Activated effector memory CD4-positive, alpha-beta T cell treated with Interleukin-2 at 50 U/mL for 16 hours (primary cell): ENCODE measurements at places on chromosomes 7 and 10.
A peak's percentile ranks its signal among the peaks of the same experiment; 100 is the strongest.

- no peak for DNase-seq
Measured at GRCh38 chr10:33265621-33266020, 68.8 kb downstream of the NRP1 start.

DNA sequence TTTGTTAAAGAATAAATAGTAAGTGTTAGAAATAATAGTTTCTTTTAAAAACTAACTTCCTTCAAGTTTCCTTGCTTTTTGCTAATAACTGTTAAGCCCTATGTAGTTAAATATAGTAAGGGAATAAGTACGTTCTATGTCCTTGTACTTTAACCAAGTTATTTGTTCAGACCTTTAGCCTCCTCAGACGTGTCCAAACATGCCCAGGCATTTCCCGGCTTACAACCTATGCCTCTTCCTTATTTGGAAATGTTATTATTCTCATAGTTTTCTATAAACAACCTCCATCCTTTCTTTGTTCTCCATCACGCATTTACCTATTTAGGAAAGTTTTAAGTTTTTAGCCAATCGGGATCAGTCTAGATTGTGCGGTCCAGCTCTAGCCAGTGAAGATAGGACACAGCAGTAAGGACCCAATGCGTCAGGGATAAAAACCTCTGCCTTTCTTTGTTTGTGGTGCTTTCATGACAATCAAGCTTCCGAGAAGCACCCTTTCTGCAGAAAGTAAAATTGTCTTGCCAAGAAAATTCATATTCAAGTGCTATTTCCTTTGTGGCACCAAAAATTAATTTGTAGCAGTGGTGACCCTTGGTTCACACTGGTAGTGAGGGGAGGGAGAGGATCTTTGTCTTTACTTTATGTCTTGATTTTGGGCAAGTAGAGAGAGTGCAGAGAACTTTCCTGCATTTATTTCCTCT, 851.3 kb upstream of the POM121L12 start:
- no peak for DNase-seq

- no peak for DNase-seq
Measured at GRCh38 chr7:4045450-4045849, 636.6 kb upstream of the FOXK1 start.

- peak; percentile 45 for DNase-seq
Measured at GRCh38 chr7:139635526-139636302, 112.2 kb downstream of the CLEC2L start.

DNA sequence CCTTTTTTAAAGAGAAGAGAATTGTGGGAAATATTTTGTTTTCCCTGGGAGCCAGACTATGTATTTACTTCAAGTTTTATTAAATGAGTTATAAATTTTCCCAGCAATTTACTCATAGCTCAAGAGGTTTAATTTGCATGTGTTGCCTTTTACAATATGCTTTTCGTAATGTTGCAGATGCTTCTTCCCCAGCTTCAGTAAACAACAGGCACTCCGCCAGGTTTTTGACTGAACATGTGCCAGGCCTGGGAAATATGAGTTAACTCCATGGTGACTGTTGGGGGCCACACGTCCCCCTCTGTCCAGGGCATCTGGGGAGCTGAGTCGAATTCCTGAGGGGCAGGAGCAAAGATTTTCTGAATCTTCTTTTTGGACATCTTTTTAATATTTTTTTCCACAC, 545.7 kb downstream of the LRMDA start:
- DNase-seq = no peak

- DNase-seq = no peak
Measured at GRCh38 chr10:120541984-120542383, 85.0 kb downstream of the PLPP4 start.

DNA sequence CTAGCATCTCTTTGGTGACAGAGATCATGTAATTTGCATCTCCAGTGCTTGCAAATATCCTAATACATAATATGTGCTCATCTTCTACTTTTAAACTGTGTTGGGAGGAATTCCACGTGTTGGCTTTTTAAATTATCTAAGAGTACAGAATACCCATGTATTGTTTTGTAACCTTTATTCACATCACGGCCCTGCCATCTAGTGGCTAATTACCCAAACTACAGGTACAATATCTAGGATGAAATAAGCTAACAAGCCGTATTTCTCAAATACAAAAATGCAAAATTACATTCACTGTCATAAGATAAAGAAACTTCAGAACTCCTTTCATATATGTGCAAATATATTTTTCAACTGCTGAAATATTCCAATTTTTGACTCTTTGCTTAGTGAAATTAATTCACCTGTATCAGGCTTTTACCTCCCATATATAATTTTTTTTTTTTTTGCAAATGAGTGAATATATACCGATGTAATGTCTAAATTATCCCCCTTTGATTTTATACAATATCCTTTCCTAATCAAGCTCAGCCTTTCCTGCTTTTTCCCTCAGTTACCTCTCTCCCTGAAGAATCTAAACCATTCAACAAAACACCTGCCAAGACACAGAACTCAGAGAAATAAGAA, 30.3 kb upstream of the LSM8 start:
- no peak for DNase-seq

DNA sequence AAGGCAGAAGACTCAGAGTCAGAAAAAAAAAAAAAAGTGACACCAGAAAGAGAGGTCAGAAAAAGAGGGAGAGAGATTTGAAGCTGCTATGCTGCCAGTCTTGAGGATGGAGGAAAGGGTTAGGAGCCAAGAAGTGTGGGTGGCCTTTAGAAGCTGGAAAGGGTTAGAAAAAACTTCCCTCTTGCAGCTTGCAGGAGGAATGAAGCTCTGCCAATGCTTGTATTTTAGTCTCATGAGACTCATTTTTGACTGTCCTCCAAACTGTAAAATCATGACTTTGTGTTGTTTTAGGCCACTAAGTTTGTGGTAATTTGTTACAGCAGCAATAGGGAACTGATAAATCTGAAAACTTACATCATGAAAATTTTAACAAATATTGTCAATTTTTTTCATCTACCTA, 127.7 kb upstream of the NOBOX start:
- no peak for DNase-seq

GRCh38 chr10:26214004-26214403, 2.6 kb upstream of the GAD2 start:
- DNase-seq = no peak

DNA sequence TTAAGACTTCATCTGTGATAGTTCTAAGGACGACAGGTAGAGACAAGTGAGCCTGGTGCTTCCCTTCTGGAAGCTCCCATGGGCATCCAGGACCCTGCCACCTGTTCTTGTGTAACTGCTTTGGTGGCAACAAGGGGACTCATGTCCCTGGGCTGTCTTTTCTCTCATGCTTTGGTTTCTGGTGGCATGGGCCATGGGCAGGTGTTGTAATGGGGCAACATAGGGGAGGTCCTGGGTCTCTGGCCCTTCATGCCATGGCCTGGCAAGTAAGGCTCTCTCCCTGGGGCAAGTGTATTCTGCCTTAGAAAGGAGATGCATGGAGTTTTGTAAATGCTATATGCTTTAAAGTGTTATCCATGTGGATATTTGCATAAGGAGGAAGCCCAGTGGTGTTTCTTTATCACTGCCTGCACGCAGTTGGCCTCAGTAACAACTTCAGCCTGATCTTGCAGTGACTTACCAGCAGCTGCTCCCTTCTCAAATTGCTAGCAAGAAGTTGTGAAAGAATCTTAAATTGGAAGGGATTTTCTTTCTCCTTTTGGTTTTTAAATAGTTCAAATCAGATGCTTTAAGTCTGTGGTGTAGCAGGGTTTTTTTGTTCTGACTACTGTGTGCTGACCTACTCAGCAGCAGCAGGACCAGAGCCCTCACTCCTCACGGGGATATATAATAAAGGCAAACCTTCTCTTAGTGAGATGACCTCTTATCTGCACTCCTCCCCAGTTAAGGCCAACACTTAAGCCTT, 39.9 kb downstream of the OGDH start:
- no peak for DNase-seq

- DNase-seq = no peak
Measured at GRCh38 chr10:93548376-93549071, 17.9 kb upstream of the FFAR4 start.

GRCh38 chr7:132199626-132200025, 376.6 kb downstream of the PLXNA4 start:
- DNase-seq = no peak

GRCh38 chr7:37128327-37129034, 320.2 kb downstream of the ELMO1 start:
- no peak for DNase-seq

DNA sequence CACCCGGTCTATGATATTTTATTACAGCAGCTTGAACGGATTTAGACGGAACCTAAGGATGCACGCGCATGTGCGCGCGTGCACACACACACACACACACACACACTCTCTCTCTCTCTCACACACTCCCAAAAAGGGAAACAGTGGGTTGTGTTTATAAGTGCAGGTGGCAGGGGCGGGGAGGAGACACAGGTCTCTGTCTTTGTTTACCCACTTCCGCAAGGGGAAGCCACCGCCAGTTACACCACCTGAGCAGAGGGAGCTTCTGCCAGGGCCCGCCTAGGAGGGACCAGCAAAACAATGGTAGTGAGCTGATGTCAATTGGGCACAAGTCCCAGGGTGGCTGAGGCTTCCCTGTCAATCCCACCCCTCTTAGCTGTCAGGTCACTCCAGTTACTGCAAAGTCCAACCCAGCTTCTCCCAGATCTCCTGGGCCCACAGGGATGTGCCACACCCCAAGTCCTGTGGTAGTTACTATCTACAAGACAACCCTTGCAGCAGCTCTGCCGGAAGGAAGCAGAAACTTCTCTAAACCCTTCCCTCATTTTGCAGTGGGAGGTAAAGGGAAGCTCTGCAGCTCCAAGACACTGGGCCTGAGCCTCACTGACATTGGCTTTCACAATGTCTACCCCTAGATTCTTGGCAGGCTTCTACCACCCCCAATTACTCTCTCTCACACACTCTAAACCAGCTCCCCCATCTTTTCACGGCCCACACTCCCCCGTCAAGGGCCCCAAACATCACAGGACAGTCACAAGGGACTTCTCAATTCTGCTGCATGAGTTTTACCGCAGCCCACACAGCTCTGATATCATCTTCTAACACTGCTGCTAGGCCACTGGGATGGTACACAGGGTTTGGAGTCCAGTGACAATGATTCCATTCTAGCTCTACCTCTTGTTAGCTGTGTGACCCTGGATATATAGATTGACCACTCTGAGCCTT, 17.6 kb downstream of the ANXA11 start:
- peak; percentile 81 for DNase-seq

DNA sequence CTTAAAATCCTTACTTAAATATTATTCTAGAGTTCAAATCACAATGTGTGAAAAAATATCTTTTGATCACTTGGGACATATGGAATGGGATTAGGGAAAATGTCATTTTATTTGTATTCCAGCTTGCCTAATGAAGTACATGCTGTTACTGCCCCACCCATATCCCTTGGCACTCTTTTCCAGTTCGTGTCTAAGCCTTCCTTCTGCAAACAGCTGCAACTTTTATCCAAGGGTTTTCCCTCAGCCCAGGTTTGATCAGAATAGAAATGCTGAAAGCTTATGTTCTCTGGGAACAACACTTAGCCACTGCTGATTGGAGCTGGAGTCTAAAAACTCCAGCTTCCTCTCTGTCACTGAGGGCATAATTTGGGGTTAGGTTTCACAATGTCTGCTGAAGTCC, 214.1 kb upstream of the FAM3C start:
- no peak for DNase-seq

DNA sequence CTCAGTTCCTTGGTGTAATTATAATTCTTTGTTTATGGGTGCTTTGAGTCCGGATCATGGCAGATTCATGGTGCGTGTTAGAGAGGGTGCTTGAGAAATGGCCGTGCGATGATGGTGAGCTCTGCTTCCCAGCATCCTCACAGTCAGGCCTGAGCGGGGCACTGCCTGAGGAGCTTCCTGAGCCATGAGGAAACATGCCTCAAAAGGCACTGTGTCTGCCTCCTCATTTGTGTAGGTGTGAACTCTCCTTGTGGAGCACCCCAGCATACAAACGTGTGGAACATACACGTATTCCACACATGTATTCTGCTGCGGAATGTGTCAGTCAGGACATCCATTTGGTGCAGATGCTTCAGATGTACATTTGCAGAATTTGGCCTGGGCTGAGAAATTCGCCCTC, 205.4 kb downstream of the CELF2 start:
- DNase-seq = no peak

GRCh38 chr7:113652501-113652900, 266.3 kb downstream of the PPP1R3A start:
- DNase-seq = no peak

GRCh38 chr10:111211706-111212105, 134.9 kb downstream of the ADRA2A start:
- DNase-seq = no peak

GRCh38 chr7:16934722-16935340, 53.0 kb upstream of the AGR3 start:
- no peak for DNase-seq

GRCh38 chr10:79380946-79381721, 33.9 kb downstream of the PPIF start:
- no peak for DNase-seq

GRCh38 chr10:60139798-60140566, 233.6 kb upstream of the CCDC6 start:
- no peak for DNase-seq

GRCh38 chr10:90289037-90289436, 568.8 kb downstream of the HTR7 start:
- DNase-seq = no peak

- no peak for DNase-seq
Measured at GRCh38 chr10:79356104-79356503, 8.8 kb downstream of the PPIF start.

DNA sequence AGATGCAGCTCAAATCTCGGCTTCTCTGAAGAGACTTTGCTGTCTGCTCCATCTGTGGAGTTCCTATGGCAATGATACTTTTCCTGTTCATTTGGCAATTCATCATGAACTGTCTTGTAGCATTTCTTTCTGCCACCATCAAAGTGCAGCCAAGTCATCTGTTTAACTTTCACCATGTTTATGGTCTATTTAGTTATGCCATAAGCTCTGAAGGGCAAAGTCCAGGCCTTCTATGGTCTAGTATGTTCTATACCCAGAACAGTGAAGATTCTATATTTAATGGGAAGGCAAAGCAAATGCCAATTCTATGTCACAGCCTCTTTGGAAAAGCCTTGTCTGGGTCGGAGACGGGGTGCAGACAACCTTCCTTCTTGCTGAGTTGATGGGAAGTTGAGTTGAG, 472.6 kb downstream of the PLXNA4 start:
- no peak for DNase-seq

- DNase-seq = no peak
Measured at GRCh38 chr7:47300472-47301104, 281.3 kb downstream of the TNS3 start.

- DNase-seq = no peak
Measured at GRCh38 chr10:11936389-11937152, 106.0 kb downstream of the UPF2 start.

GRCh38 chr10:96878057-96878456, 46.0 kb downstream of the LCOR start:
- no peak for DNase-seq

- no peak for DNase-seq
Measured at GRCh38 chr7:151256410-151257045, 8.0 kb upstream of the SMARCD3 start.
